AG09309 (cell line): ENCODE measurements at places on chromosomes 1 and 21.

- no peak for DNase-seq
Observed at GRCh38 chr1:10905841-10906655, 106.4 kb upstream of the TARDBP start.

GRCh38 chr1:42914092-42914627 is 44.5 kb downstream of the SLC2A1 start:
- no peak for DNase-seq

GRCh38 chr1:81314513-81315233 is 486.1 kb upstream of the ADGRL2 start:
- DNase-seq: no peak

GRCh38 chr1:66752000-66752592 is at the start of gene DYNLT5:
TSS of gene DYNLT5 (plus strand) at chr1:66752459. CDS start at chr1:66754659, 2,200 bp downstream.
- DNase-seq: peak; percentile 32
